ENCODE measurements at places on chromosomes 5 and 9.

DNA sequence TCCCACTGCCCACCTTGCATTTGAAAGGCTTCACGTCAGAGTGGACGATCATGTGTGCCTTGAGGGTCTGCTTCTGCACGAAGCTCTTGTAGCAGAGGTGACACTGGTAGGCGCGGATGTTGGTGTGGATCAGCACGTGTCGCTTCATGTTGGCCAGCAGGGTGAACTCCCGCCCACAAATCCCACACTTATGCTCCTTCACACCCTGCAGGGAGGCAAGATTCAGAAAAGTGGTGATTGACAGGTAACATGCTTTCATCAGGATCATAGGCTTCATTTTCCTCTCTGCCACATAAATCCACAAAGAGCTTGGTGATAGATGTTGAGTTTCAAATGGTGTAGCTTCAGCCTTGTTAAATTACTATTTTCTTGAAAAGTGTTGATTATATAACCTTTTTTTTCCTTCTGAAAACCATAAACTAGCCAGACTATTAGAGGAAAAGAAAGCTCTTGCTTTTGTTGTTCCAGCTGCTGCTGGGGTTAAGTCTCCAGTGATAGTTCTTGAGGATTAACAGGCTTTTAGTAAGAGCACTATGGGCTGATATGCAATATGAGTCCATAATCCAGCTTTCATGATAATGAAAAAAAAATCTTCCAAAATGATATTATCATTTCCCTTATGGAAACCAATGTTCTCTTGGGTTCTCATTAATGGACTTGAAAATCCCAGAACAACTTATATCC, 50.7 kb downstream of the ZNF366 start:
- no peak for DNase-seq

GRCh38 chr5:125715216-125715615, 708.0 kb upstream of the GRAMD2B start:
- no peak for DNase-seq

DNA sequence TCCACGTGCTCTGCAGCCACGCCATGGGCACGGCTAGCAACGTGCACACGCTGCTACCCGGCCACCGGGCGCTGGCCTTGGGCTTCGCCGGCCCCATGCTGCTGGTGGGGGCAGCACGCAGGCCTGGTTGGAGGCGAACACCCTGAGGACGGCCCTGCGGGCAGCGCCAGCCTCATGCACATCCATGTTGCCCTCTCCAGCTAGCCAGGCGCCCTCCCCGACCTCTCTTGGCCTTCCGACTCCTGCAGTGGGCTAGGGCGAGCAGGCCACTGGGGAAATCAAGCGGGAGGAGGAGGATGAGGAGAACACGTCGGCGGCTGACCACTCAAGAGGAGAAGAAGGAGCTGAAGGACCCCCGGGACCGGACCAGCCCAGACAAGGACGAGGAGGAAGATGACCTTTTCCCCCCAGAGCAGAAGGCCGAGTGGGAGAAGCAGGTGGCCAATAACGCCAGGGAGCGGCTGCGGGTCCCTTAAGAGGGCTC, 73.3 kb downstream of the INSL6 start:
- no peak for DNase-seq

DNA sequence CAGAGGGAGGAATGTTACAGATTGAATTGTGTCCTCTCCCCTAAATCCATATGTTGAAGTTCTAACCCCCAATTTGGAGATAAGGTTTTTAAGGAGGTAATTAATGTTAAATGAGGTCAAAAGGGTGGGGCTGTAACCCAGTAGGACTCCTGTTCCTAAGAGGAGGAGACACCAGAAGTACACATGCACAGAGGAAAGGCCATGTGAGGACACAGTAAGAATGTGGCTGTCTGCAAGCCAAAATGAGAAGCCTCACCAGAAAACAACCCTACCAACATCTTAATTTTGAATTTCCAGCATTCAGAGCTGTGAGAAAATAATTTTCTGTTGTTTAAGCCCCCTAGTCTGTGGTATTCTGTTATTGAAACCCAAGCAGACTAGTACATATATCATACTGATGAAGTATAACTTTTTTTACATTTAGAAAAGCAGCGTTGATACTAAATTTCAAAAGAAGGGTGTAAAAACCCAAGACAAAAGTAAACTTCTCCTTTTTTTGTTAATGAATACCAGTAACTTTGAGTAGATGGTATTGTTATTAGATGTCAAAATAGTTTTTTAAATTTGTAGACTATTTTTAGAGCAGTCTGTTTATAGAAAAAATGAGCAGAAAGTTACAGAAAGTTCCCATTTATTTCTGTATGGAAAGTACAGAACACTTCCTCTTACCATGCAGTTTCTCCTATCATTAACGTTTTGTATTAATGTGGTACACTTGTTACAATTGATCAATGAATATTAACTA, 25.1 kb downstream of the RNF180 start:
- no peak for DNase-seq

DNA sequence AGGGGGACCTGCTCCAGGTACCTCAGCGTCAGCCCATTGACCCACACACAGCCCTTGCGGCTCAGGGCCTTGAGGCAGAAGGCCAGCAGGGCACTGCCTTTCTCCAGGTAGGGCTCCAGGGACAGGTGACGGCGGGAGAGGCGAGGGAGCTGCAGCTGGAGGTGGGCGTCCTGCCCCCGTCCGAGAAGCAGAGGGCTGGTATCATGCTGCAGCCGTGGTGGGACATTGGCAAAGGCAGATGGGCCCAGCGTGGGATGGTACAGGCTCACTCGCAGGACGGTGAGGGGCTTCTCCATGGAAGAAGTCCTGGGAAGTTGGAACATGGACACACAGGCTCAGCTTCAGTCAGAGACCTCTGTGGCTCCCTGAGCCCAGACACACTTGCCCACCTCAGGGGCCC, 2.5 kb upstream of the DCANP1 start:
- DNase-seq: no peak

DNA sequence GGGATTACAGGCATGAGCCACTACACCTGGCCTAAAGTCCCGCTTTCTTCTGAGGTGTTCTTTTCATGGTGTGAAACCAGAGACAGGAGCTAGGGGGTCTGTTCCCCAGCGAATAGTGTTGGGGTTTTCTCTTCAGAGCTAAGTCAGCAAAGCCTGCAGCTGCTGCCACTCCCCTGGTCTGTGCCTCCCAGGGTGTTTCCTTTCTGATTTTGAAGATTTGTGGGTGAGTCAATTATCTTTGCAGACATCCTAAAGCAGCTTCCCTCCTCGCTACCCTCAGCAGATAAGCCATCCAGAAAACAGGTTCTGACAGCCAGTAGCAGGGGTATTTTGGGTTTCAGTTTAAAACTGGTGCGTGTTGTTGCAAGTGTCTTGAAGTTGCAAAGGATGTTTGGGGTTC, 72.0 kb upstream of the IQGAP2 start:
- no peak for DNase-seq

- no peak for DNase-seq
Measured at GRCh38 chr9:129567842-129568559, 52.9 kb downstream of the C9orf50 start.

DNA sequence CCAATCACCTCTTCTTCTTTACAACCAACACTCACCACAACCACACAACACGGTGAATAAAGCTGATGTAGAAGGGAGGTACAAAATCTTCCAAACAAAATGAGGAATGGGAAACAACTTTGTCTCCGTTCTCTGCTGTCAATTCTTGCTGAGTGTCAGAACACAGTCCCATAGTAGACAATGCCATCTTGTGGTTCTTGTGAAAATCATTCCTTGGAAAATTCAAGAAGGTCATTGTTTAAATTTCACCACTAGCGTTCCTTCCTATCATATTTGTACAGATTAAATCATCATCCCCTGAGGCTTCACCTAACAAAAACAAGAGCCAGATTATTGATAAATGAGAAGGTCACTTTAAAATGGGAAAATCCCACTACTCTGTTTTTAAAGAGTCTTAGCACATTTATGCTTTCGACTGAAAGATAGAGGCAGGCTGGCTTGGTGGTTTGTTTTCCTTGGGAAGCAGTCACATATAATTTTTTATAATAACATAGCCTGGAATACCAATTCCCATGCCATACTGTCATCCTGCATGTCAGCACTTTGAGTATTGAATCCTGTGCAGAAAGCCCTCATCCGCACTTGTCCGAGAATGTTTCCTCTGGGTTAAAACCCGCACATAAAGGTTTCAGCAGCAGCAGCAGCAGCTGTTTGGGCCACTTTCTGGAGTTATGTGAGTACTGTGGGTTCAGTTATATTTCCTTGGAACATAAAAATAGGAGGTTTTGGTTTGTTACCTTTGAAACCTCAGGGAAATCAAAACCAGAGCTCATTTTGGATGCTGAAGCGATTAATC, 395.0 kb upstream of the SMARCA2 start:
- DNase-seq: no peak

GRCh38 chr5:6350277-6351090, 27.9 kb downstream of the MED10 start:
- DNase-seq: no peak

- no peak for DNase-seq
Measured at GRCh38 chr9:22244139-22245011, 202.2 kb upstream of the DMRTA1 start.

GRCh38 chr5:169085636-169086035, 215.3 kb downstream of the SLIT3 start:
- DNase-seq: no peak

GRCh38 chr5:173554038-173554955, 62.2 kb downstream of the BOD1 start:
- DNase-seq: no peak

DNA sequence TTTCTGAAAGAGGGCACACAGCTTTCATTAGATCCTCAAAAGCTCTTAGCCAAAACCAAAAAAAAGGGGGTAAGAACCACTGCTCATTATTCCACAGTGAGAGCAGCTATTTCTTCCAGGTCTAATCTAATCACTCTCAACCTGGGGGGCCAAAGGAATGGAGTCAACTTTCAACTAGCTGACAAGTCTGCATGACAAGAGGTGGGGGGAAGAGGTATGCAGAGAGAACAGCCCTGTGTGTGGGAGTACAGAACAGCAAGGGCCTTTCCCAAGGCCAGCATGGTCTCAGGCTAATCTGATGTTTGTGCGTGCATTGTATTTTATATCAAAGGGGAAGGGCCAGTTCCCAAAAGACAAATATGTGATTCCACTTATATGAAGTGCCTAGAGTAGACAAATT, 36.9 kb upstream of the PIP5K1B start:
- no peak for DNase-seq

DNA sequence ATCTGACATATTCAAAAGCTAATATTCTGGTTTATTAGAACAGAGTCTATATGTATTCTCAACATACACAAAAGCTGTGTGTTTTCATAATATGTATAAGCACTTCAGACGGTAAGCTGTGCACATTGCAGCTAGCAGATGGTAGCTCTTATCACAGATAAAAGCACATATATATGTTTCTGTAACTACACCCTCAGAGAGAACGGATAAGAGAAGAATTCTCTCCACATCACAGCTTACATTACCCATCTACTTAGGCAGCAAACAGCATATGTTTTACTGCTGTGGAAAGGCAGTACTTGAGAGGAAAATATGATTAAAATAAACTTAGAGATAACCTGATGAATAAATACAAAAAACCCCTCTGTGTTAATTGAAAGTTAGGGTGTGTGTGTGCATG, 450.9 kb upstream of the ZNF608 start:
- no peak for DNase-seq

DNA sequence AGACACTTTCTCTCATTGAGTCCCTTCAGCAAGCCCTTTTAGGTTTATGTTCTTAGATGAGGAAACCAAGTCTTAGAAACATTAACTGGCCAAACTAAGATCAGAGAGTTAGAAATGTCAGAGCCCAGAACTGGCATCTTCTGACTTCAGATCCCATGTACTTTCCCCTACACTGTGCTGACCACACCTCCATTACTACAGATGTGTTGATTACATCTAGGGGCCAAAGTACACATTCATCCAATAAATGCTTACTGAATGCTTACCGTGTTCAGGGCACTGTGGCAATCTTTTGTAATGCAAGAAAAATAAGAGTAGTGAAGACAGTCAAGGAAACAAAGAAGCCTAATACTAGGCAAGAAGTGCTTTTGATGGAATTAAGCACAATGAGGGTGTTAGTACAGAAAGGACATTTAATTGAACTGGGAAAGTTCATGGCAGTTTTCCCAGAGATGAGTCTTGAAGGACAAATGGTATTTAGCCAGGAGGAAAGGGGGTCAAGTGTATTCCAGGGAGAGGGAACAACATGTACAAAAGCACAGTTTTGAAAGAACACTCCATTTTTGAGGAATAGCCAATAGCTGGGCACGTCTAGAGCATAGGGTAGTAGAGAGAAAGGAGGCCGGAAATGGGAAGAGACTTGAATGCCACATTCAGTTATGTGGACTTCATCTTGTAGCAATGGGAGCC, 89.7 kb upstream of the CDKN2B start:
- no peak for DNase-seq

DNA sequence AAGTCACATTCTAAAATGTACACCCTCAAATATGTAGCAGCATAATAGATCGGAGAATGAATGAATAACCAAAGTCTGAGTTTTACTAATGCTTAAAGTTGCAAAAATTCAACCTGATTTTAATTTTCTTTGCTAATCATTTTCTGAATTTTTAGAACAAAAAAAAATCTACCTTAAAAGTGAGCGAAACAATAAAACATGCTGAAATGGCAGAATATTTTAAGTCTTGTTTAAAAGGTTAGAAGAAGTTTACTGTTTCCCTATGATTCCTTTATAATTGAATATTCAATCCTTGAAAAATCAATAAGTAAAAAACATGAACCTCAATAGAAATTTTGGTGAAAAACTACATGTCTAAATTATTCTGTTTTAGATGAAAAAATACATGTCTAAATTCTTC, 27.1 kb upstream of the ZNF462 start:
- DNase-seq: no peak

DNA sequence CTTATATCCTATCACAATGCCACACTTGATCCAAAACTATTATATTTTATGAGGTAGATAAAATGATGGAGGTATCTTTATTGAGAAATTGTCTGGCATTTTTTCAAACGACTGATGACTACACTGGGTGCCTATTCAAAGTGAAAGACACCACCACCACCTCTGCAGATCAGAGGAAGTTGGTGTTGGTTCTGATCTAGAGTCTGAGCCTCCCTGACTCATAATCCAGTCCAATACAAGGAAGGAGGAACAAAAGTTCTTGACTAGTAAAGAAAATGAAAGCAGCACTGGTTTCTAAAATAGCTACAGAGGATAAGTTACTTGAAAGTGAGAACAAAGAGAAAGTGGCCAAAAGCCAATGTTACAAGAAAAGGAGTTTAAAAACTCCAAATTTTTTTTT, 139.9 kb downstream of the RFX3 start:
- DNase-seq: no peak

DNA sequence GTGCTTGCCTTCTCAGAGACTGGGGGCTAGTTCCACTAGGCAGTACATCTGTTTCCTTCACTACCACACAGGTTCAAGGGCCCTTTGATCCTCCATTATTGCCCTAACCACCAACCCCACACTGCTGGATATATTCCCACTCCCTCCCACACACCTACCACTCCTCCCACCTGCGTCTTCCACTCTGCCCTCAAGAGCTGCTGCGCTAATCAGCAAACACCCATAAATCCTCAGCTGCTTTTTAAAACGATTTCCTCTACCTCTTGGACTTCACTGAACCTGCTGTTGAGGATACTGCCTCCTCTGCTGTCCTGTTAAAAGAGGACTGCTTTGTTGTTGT, 120.9 kb downstream of the MAPKAP1 start:
- no peak for DNase-seq
